Activated CD4-positive, alpha-beta memory T cell treated with anti-CD3 and anti-CD28 coated beads, Interleukin-2, amount 10 ng/mL, durations not matched to agents 7 days and 5 days (primary cell): ENCODE measurements at places on chromosomes 6 and 20. TPM values are rescaled to one million over a fixed set of nuclear protein-coding genes. Genes with fewer than 3 reads are reported as not detected.

DNA sequence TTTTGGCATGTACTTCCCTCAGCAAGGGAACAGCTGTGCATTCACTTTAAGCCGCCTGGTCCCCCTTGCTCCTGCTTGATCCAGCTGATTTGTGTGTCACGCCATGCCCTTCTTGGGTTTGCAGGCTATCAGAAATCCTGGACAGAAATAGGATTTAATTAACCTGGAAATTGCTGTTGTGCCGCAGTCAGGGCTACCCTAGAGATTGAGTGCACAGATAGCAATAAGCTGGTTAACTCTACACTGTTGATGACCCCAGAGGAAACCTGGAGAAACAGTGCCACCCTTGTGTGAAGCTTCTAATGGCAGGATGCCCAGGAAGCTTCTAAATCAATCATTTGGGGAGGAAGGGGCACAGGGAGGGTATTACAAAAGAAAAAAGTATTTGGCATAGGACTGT lies 199.0 kb downstream of the JARID2 start:
- DNase-seq: no peak

DNA sequence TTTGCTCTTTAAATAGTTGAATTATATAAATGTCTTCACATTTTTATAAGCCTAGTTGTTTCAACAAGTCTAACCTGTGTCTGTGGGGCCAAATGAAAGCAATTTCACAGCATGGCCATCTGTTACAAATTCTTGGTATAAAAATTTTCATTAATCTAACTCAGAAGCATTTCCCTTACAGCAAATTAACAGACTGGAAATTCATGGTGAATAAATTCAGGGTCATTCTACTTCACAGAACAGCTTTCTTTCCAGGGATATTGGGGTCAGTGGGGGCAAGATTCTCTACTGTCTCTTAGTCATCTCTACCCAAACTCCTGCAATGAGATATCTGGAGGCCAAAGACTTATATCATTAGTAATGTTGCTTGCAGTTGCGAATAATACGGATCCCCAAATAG lies 352.1 kb downstream of the MMUT start:
- no peak for DNase-seq

Gene SIGLEC1
- total RNA-seq: not detected

Gene MOXD1
- not detected for total RNA-seq

DNA sequence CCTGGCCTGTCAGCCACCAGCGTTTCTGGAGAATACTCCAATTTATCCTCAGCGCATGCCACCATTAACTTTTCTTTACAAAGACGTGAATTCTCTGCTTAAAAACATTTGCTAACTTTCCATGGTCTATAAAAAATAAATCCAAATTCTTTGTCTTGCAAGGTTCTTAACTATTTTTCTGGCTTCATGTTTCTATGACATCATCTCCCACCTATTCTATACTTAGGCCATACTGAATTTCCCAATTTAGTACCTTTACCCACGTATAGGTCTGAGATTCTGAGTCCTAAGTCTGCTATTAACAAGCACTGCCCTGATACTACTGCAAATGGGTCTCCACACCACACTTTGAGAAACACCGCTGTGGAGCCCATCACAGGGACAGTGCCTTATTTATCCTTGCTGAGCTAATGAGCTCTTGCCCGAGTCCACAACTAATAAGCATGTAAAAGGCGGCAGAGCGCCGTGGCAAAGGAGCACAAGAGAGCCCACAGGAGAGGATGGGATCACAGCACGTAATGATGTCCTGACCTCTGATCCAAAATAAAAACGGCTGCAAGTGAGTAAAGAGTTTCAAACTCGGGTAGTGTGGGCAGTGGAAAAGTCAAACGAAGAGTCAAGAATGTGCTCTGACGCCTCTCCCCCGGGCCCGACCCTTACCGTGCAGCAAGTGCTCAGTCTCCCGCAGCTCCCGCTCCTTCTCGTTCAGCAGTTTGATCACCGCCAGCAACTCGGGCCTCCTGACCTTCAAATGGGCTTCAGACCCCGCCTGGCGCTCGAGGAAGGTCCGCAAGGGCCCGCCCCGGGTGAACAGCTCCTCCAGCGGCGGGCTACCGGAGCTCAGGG lies 519 bp downstream of the MTRF1L start:
- no peak for DNase-seq

DNA sequence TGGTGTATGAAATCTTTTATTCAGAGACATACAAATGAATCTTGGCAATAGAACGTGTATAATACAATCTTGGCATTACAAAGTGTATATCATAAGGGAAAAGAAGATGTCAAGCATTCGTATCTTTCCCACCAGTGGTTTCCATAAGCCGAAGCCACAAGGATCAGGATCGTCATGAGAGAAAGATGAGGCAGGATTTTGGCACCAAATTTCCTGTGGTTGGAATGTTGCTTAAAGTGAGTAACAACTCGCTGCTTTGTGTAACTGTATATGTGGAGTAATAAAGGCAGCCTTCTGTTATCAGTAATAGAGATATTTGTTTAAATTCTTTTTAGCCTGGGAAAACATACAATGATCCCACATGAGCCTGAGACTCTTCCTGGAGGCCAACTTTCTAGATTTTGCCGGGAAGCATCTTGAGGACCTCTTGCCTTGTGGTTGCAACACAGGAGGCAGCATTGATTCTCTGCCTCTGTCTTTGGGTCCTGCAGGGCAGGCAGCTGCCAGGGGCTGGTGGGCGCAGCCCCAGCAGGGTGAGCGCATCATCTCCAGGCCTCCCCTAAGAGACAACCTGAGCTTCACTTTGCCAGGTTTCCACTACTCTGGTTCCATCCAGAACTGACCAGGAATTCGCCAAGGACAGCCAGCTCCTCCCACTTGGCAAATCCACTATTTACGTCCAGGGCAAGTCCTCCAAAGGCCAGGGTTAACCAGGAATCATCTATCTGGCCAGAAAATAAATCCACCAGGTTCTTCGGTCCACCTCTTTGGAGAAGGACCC lies 230.9 kb upstream of the SULF2 start:
- DNase-seq: no peak

Gene IMPG1
- not detected for total RNA-seq

- DNase-seq: no peak
Measured at GRCh38 chr6:31531162-31531561, 2.4 kb downstream of the MCCD1 start.

DNA sequence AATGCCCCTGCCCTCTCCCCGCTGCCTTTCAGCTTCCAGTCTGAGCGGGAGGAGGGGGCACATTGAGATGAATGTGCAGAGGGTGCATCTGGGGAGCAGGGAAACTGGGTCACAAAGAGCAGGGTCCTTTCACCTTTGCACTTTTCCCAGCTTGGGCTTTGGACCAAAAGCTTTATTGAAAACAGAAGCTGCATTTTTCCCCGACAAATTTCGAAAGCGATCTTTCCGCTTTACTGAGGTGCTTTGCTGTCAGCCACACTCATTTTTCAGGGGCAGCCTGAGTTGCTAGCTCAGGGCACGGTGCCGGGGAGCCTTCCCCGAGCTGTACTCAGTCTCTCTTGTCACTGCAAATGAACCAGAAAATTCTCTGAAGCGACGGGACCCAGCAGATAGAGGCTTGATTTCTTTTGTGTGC lies 283.7 kb upstream of the SOX4 start:
- DNase-seq: no peak

- DNase-seq: no peak
Measured at GRCh38 chr6:39530201-39530759, 194.9 kb downstream of the KIF6 start.

- DNase-seq: no peak
Measured at GRCh38 chr20:13659288-13659687, 20.6 kb upstream of the TASP1 start.

DNA sequence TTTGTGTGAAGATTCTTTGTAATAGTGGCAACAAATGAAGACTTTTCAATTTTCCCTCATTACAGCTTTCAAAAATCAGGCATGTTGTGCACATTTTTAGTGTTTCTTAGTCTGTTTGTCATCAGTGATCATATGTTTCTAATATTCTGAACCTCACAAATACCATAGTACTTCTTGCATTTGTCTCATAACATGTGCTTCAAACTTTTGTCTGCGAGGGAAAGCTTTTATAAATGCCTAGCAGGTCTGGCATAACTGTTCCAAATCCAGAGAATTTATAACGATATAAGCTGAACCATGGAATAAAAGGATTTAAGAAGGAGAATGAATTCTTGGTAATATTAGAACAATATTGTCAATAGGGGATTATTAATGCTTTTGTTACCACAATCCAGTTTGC lies 670.2 kb downstream of the RFPL4B start:
- no peak for DNase-seq

Gene VIP
- not detected for total RNA-seq

DNA sequence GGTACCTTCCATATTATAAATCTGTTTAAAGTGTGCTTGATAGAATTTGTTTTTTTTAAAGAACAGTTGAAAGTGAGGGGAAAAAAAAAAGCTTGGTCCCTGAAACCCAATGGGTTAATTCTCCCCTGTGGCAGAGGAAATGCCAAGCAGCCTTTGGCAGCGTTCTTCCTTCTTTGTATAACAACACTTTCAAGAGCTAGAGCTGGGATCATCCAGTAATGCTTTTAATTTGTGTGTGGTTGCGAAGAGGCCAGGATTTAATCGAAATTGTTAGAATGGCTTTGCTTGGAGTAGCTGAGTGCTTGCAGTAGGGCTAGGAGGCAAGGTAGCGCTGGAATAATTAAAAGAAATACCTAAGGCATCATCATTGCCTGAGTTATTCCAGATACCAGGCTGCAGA lies 692.0 kb downstream of the DHX35 start:
- no peak for DNase-seq

Gene SYCP2
- total RNA-seq: 5.4 TPM

GRCh38 chr20:18802012-18802634 lies 11.5 kb upstream of the SCP2D1 start:
- no peak for DNase-seq

Gene HLA-DQB1
- total RNA-seq: 74.6 TPM

Gene ZNF391
- 1.3 TPM for total RNA-seq

- DNase-seq: no peak
Measured at GRCh38 chr6:152695372-152696045, 2.2 kb upstream of the MYCT1 start.

DNA sequence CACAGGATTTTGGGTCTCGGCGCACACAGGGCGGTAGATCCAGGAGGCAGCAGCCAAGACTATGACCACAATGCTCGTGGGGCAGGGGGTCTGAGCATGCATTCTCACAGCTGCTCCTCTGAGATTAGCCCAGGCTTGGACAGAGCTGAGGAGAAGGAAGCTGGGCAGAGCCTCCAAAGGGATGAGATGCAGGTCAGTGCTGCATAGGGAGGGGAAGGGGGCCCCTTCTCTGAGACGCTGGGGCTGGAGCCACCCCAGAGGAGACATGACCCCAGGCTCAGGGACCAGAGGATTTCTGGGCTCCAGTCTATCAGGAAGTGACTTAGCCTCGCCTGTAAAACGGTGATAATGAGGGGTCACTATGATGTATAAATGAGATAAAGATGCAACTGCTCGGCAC lies 93.9 kb downstream of the BFSP1 start:
- no peak for DNase-seq
